ENCODE measurements at places on chromosomes 3 and 15.

- DNase-seq: no peak
Measured at GRCh38 chr3:150388498-150389418, 19.3 kb upstream of the TSC22D2 start.

DNA sequence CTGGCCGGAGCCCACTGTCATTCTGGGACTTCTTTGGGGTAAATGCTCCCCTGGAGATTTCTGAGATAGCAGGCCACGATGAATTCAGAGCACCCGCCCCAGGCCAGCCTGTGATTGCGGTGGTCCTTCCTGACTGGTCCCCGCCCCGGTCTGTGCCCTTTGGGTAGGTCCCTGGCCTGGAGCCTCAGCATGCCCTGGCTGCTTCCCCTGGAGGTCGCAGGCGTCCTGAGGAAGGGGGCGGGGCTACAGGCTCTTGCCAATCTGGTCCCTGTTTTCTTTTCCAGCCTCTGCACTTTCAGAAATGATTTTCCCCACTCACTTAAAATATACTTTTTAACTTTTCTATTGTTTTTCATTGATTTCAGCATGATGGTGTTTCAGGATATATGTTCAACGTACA is 250.2 kb upstream of the ATP10A start:
- DNase-seq: no peak

- no peak for DNase-seq
Measured at GRCh38 chr15:28006116-28006905, 92.8 kb downstream of the OCA2 start.

DNA sequence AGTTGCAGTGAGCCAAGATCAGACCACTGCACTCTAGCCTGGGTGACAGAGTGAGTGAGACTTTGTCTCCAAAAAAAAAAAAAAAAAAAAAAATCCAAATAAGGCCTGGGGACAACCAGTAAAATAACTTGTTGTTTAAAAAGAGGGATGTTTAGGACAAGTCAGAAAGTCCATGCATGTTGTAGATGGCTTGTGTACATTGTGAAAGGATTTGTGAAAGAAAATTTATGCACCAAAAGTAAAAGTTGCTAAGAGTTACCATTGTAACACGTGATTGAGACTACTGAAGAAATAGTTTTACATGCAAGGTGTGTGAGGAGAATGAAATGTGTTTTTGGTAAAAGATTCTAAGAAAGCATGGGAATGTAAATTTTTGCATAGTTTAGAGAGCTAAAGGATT is 35.7 kb upstream of the SEC61A1 start:
- DNase-seq: no peak

GRCh38 chr3:189300345-189300744 is 128.6 kb downstream of the TPRG1 start:
- peak; percentile 60 for DNase-seq

DNA sequence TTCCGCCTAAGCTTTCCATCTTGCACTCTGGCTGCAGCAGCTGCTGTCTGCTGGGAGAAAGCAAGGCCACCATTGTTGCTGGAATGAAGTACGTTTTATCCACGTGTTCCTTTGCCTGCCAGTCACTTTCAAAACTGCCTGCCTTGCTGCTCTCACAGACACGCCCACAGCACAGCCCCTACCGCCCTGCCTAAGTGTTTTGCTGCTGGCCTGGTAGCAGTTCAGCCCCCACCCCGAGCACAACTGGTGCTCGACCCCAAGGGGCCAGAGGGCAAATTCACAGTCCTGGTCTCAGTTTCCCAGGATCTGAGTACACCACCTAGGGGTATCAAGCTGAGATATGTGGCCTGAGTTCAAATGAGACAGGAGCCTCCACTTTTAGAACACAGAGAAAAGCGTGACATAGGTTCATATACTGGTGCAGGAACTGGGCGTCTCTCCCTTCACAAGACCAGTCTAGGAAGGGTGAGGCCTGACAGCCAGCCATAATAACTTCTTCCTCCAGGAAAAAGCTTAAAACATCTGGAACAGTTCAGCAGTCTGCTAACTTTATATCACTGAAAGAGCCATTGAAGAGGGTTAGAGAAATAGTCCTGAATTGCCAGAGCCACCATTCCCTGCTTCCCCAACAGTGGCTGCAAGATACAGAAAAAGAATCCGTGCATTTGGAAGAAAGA is 1012.3 kb downstream of the ZPLD1 start:
- no peak for DNase-seq

DNA sequence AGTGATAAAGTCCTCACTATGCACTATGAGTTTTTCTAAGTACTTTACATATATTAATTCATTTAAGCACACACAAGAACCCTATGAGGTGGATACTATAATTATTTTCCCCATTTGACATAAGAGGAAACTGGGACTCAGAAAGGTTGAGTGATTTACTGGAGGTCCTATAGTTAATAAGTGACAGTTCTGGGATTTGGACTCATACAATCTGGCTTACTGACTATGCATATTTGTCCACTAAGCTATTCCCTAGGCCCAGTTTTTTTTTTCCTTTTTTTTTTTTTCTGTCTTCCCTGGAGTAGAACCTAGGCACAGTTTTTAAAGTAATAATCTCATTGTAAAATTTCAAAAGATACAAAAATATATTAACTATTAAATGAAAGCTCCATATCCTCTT is 6.3 kb upstream of the RTP2 start:
- DNase-seq: no peak

- DNase-seq: no peak
Measured at GRCh38 chr15:58391088-58391487, 40.7 kb upstream of the LIPC start.

GRCh38 chr15:89116404-89116803 is 28.1 kb downstream of the ABHD2 start:
- DNase-seq: no peak

DNA sequence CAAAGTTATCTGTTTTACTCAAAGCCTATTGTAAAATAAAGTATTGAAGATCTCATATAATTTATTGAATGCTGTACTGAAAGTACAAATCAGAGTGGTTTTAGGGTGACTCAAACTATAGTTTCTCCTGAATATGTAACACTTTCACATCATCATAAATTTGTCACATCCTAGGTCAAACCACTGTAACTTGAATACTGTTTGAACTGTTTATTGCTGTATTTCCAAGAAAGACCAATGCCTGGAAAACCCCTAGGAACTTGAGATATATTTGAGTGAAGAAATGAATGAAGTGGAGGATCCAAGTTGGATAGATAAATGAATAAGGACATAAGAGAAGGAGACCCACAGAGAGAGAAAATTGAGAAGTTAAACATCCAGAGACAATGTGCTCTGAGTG is 348.2 kb downstream of the GRM7 start:
- DNase-seq: no peak

Measured in NCI-H82 (cell line).